HFF-Myc (cell line): ENCODE measurements at places on chromosomes 11 and 22.
A peak's percentile ranks its signal among the peaks of the same experiment; 100 is the strongest.

DNA sequence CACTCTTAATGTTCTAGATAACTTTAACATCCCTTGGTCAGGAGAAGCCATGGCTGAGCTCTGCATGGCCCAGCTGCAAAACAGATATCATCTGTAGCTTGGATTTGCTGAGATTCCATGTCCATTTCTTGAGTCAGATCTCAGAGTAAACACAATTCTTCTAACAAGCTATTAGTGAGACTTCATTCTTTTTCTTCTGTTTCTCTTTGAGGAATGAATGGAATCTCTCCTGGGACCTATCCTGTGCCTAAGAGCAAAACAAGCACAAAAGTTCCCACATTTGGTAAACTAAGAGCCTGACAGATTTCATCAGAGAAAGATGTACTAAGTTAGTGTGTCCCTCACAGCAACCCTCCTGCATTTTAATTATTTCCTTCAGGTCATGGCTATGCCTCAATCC is 142.8 kb downstream of the MAML2 start:
- no peak for DNase-seq

DNA sequence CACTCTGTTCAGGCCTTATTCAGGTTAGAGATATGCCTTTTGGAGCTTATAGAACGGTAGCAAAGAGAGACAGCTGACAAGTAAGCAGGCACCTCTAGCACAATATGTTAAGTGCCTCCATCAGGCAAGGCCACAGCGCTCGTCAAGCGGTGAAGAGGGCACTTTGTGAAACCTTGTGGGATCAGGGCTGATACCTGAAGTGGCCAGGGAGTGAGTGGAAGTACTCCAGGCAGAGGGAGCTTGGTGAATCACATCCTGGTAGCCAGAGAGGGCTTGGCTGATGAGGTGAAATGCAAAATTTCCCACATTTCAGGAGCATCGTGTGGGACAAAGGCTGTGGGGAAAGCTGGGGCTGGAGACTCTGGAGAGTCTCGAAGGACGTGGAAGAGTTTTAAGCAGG is 87.4 kb downstream of the PKNOX2 start:
- DNase-seq: no peak

DNA sequence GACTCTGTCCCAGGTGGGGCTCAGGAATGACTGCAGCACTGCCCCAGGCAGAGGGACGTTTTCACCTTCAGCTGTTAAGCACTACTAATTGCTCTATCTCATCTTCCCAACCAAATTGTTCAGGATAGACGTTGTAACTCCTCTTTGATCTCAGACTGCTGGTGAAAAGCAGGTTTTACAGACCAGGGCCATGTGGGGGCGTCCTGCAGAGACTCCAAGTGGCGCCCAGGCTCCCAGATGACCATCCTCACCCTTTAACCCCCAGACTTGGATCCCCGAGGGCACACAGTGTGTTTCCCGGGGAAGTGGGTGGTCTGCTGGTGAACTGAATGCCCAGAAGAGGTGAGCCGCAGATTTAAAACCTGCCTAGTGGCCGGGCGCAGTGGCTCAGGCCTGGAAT is 23.9 kb downstream of the FADD start:
- DNase-seq: no peak

DNA sequence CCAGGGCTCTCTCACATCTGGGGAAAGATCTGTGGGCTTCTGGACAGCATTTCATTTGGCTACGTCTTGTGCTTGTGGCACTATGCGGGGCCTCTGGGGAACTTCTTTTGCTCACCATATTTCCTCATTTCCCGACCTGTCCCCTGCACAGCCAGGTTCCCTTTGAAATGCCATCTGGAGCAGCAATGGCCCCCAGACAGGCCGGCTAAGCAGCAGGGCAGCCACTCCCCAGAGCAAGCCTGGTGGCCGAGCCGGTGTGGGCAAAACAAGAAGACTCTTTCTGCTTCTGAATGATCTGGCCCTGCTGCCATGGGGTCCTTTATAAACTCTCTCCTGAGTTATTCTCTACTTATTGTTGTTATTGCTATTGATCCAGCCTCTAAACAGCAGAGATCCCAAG is 190.7 kb upstream of the NECTIN1 start:
- DNase-seq: no peak

DNA sequence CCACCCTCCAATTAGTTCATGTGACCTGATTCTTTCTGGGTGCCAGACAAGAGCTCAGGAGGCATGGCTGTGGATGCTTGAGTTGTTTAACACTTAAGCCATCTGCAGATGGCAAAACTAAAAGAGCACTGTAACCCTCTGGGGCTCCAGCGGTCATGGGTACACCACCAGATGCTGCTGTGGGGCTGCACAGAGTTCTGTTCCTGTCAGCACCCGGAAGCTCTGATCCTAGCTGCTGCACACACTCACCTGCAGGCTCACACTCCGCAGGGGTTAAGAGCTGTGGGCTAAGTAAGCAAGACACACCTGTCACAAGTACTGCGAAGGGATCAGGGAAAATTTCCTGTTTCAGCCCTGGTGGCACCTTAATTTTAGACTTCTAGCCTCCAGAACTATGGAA is 307.8 kb downstream of the C11orf87 start:
- no peak for DNase-seq

- DNase-seq: no peak
These were observed 24.2 kb upstream of the OSBPL5 start for GRCh38 chr11:3189196-3189843.

DNA sequence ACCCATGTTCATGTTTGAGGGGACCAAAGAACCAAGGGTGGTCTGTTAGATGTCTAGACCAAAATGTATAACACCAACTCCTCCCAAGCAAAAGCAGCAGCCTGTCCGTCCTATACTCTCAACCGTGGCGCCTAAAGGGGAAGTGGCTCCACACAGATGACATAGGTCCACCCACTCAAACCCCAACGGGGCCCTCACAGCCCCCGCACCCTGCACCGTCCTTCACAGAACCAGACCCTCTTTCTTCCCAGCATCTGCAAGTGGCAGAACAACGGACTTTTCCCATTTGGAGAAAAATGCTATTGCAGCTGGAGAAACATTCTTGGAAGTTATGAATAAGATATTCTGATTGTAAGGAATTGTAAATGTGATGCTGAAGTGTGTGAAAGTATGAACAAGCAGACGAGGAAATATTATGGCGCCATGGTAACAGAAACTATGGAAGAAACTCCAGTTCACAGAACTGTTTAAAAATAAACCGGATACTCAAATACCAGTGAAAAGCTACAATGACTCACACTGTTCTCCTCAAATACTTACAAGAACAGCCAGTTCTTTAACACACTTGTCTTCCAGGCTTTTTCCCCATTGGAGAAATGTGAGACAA is 76.5 kb upstream of the ARFGAP3 start:
- peak; percentile 88 for DNase-seq

DNA sequence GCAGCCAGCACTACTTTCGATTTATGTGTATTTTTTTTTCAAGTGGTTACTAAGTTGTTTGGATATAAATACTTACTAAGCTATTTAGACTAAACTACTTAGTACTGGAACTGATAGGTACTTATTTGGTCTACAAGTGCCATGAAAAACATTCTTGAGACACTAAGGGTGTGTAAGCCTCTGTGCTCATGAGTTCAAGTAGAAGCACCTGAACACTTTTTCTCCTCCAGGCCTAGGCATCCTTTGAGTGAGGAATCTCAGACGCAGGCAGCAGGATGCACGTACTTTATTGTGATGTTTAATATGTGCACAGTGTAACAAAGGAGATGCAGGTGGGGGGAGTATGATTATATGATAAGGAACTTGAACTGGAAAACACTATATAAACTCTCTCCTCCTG is 7.8 kb downstream of the TESMIN start:
- DNase-seq: no peak

DNA sequence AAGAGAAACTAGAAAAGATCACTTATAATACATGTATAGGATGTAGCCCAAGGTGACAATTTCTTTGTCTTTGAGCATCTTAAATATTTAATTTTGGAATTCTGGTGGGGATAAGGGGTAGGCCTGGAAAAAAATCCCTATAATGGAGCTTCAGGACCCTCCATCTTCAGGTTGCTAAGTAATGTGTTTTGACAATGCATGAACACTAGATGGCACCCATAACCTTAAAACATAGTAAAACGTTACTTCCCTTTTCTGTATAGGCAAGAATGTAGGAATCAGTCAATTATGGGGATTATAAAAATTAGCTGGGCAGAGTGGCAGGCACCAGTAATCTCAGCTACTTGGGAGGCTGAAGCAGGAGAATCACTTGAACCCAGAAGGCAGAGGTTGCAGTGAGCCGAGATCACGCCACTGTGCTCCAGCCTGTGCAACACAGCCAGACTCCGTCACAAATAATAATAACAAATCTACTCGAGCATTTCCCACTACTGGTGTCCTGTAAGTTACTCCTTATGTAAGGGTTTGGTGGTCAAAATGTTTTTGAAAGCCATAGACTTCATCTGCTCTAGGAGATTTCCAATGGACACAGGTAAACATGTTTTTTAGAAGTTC is 541.9 kb upstream of the CCDC90B start:
- no peak for DNase-seq

DNA sequence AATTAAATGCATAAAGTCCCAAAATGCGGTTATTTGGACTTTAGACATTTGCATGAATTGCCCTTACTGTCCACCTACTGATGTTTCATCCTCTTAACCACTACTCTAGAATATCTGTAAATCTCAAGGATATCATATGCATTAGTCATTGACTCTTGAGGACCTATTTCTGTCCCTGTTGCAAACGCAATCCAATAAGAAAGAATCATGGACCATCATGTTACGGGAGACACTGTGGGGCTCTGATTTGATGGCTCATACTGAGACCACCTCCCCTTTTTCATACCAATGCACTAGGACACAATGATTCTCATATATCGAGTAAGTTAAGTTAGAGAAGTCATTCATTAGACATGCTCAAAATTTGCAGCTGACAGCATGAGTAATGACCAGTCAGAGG is 14.4 kb downstream of the POU2AF2 start:
- DNase-seq: no peak

GRCh38 chr11:5514841-5515240 is 1.7 kb downstream of the UBQLNL start:
- DNase-seq: no peak

DNA sequence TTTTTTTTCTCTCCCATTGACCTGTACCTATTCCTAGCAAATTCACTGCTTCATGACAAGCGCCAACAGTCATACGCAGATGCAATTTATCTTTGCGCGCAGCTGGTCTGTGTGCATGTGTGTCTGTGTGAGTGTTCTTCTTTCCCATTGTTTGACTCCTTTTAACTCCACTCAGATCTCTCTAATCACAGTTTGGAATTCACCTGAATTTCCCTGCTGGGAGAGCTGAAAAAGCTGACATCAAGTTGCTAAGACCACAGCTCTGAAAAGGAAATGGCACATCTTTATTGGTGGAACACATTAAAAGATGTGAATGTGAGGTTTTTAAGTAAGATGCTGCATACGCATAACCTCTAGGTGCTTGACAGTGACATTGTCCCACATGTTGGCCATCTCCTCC is 187.4 kb upstream of the MTMR2 start:
- DNase-seq: no peak

DNA sequence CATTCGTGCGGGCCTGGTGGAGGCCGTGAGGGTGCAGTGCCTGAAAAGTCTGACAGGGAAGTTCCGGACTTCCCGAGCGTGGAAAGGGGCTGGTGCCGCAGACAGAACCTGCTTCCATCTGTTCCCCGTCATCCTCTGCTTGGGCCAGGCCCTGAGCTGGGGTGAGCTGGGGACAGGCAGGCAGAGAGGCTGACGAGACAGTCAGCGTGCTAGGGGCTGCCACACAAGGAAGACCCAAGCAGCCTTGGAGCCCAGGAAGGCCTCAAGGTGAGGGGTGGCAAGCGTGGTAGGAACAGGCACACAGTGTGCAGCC is 25.5 kb downstream of the NADSYN1 start:
- no peak for DNase-seq

GRCh38 chr11:14975252-14975587 is 3.1 kb upstream of the CALCA start:
- no peak for DNase-seq

DNA sequence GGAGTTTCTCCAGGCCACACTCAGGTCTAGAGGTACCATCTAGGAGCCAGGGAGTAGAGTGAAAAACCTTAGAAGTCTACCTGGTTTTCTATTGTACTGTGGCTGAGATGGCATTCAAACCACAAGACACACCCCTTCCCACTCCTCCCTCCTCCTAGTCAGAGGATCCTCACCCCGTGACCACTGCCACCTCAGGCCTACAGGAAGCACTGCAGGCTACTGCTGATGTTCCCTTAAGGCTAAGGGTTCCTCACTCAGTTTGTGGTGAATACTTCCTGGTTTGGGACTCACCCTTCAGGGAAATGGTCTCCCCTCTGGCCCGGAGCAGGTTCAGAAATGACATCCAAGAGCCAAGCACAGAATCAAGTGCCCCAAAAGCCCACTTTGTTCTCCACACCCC is 1293.9 kb downstream of the JRKL start:
- no peak for DNase-seq

GRCh38 chr11:70700871-70701270 is 302.5 kb downstream of the CTTN start:
- DNase-seq: no peak

- DNase-seq: peak; percentile 24
These were observed at the start of gene SLC17A6 for GRCh38 chr11:22337596-22338485. Gene SLC17A6 (plus strand): TSS chr11:22338381. CDS start chr11:22338534, 153 bp downstream.
